ENCODE measurements at places on chromosomes 16 and 17.

- DNase-seq = no peak
Measured at GRCh38 chr16:66223176-66223780, 143.2 kb upstream of the CDH5 start.

DNA sequence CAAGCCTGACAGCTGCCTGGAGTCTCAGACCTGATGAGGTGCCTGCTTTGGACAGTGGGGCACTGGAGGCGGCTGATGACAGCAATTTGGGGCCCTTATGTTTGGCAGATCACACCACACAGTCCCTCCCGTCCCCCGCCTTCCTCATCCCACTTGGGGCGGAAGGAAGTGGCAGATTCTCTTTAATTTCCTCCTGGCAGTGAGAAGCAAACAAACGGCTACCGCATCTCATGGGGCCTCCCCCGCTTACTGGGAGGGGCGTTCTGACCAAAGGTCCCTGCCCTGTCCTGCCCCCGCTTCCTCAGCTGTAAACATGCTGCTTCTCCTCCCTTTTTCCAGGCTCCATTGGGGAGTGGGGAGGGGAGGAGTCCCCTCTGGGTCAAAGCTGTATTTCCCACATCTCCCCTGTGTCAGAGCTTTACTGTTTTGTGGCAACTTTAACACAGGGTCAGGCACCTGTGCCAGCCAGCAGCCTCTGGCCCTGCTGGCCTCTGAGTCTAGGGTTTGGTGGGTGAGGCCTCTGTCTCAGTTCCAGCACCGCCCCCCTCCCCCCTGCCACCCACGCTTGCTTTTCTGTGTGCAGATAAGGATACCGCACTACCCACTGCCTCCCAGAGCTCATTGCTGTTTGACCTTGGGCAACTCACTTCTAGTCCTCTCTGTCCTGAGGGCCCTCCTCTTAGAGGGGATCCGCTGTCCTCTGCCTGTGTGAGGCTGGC is 5.4 kb upstream of the NFATC3 start:
- DNase-seq = no peak

- DNase-seq = no peak
Measured at GRCh38 chr16:52128361-52128760, 418.6 kb downstream of the TOX3 start.

GRCh38 chr17:47789611-47790561 is 31.7 kb downstream of the OSBPL7 start:
- DNase-seq = no peak

DNA sequence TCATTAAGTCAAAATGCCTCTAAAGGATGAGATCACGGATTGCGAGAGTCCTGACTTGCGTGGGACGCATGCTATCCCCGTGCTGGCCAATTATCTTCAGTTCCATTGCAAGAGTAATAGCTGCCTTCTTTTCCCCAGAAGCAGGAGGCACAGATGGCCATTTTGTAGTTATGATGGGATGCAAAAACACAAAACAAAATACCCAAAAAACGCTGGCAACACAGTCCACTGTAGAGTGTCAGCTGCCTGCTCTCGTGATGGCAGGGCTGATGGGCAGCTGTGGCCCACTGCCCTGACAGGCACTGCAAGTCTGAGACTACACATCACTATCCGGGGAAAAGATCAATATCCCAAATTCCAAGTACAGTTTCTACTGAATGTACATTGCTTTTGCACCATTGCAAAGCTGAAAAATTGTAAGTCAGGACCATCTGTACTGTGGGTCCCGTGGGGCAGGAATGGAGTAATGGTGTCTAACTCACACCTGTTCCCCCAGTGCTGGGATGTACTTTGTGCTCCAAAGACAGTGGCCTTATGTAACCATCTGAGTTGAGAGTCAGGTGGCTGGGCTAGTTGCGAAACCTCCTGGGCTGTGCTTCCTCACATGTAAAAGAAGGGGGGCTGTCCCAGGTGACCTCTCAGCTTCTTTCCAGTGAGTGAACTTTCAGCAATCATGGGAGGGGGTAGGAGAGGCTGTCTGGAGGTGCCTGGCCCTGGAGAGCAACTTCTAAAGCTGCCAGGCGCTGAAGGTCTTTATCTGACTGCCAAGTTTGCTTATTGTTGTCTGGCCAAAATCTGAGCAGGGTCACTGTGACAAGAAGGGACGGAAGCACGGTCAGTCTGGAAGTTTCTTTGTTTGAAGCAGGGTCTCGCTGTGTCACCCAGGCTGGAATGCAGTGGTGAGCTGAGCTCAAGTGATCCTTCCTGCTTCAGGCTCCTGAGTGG is 4.7 kb downstream of the SLC47A1 start:
- no peak for DNase-seq

DNA sequence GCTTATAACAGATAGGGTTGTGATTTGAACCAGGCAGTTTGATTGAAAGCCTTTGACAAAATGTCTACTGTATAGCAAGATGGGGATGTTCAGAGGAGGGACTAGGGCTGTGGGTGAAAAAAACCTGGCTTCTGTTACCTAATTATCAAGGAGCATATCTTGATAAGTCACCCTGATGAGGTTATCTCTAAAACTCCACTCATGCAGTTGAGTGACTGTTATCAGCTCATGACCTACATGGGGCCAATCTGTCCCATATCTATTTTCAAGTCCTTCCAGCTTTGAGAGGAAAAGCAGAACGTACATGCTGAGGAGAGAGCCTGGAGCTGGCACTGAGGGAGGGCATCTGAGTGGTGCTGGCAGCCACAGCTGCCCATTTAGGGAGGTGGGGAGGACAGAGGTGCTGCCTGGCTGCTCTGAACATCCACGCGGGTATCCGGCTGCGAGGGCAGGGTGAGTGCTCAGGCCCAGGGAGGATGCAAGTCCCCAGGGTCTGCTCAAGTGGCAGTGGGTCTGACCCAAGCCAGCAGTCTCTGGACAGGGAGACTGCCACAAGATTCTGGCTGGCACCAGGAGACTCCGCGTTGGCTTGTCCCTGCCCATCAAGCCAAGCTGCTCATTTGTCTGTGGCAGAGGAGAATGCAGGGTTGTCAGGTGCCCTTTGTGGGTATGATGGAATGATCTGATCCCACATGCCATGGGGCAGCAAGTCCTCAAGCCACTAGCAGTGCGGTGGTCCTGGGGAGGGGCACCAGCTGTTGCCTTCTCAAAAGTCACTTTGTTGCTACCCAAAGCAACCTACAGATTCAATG is 29.2 kb downstream of the ATPAF2 start:
- DNase-seq = no peak

GRCh38 chr16:17204644-17205043 is 266.1 kb downstream of the XYLT1 start:
- no peak for DNase-seq

DNA sequence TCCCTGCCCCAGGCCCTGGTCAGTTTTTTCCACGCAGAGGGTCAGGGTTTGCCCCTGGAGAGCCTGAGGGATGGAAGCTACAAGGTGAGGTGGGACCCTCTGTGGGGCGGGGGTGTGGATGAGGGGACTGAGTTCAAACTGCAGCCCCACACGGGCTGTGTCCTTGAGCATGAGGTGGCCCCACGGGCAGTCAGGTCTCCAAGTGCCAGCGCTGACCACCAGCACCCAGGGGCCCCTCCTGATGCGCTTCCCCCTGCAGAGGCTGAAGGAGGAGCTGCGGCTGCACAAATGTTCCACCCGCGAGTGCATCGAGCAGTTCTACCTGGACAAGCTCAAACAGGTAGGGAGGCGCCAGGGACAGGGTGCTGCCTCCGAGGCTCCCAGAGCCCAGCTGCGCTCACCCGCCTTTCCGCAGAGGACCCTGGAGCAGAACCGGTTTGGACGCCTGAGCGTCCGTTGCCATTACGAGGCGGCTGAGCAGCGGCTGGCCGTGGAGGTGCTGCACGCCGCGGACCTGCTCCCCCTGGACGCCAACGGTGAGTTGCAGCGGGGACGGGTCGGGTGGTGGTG is 4.3 kb downstream of the TSR3 start:
- DNase-seq = no peak

GRCh38 chr17:36089888-36090836 is at the start of gene CCL3:
Gene CCL3 (minus strand): TSS chr17:36090143. CDS start chr17:36090058, 85 bp downstream.
- DNase-seq = no peak

- no peak for DNase-seq
Measured at GRCh38 chr17:17856386-17856785, 19.6 kb upstream of the SREBF1 start.

DNA sequence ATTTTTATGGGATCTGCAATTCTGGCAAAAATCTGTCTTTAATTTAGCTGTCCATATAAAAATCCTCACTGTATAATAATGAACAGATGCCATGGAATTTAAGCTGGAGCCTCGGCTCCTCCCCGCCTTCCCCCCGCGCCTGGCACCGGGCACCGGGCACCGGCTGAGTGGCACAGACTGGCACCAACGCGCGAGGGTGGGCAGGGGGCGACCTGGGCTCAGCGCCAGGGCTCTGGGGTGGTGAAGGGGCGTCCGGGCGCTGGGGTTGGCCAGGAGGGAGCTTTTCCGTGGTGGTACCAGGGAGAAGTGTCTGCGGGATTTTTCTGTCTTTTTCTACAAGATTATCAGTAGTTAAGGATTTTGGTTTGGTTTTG is 9.1 kb downstream of the NEUROD2 start:
- DNase-seq = no peak

DNA sequence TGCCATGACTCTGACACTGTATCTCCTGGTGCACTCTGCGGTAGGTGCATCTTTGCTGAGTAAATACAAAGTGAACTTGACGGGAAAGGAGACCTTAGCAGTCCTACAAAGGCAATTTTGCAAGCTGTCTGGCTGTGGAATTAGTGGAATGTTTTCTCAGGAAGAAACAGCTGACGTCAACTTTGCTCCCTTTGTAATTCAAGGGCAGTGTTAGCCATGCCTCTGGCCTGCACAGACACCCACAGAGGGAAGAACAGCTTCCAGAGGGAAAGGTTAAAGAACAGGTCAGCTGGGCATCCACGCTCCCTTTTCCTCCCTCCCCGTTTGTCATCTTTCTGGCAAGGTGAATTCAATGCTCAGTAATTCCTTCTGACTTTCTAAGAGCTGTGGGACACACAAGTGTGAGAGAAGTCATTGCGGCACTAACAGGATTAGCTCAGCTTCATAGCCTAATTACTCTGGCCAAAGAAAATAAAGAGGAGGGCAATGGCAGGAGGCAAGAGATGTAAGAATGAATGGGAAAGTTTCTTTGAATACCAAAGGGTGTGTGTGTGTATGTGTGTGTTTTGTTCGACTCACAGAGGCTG is 476.9 kb upstream of the GOT2 start:
- DNase-seq = peak; percentile 25

- no peak for DNase-seq
Measured at GRCh38 chr17:55601874-55602364, 90.7 kb upstream of the SMIM36 start.

- DNase-seq = no peak
Measured at GRCh38 chr16:82432261-82432660, 194.5 kb upstream of the CDH13 start.

- DNase-seq = no peak
Measured at GRCh38 chr16:11224894-11225676, 30.9 kb downstream of the SOCS1 start.

- no peak for DNase-seq
Measured at GRCh38 chr16:11491524-11491923, 95.2 kb downstream of the LITAF start.

- DNase-seq = no peak
Measured at GRCh38 chr17:70484496-70484895, 315.2 kb downstream of the KCNJ2 start.

GRCh38 chr16:86909359-86910160 is 331.2 kb downstream of the FOXL1 start:
- no peak for DNase-seq

DNA sequence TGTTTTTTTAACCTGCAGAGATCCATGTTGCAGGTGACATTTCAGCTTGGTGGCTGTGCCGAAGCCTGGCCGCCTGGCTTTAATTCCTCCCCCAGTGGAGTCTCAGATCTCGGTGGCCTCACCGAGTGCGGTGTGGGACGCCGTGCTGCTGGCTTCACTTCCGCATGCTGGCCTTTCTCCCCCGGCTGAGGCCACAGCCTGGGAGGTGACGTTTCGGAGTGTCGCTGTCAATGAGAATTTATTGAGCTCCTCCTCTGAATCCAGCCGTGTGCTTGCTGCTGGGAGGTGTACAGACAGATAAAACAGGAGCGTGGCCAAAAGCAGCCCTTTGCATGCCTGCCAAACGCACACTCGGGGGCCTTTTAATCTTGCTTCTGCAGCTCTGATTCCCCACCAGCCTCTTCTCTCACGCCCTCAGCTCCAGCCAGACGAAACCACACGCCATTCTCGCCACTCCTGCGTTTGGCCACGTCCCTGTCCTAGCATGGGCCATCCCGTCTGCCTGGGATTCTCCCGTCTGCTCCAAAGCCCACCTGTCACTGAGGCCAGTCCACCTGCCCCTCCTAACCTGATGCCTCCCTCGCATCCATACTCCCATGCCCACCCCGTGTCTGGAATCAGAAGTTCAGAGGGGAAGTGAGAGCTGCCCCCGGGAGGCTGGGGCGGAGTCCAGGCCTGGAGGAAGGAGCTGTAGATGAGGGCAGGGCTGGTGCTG is 3.6 kb downstream of the GSE1 start:
- DNase-seq = no peak

DNA sequence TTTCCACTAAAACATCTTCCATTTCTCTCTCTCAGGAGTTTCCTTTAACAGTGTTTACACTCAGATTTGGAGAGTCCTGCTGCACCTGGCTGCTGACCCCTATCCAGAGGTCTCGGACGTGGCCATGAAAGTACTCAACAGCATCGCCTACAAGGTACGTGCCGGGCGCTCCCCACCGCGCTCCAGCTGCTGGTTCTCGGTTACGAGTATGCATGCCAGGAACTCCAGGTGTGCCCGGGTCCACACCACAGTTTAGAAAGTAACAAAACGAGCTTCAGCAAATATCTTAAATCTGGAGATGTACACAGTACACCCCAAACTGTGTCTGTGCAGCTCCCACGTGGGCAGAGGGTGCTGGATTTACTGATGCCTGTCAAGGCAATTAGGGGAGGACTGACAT is 82.9 kb upstream of the CHMP6 start:
- DNase-seq = no peak

- no peak for DNase-seq
Measured at GRCh38 chr17:5877948-5878347, 192.2 kb upstream of the WSCD1 start.

DNA sequence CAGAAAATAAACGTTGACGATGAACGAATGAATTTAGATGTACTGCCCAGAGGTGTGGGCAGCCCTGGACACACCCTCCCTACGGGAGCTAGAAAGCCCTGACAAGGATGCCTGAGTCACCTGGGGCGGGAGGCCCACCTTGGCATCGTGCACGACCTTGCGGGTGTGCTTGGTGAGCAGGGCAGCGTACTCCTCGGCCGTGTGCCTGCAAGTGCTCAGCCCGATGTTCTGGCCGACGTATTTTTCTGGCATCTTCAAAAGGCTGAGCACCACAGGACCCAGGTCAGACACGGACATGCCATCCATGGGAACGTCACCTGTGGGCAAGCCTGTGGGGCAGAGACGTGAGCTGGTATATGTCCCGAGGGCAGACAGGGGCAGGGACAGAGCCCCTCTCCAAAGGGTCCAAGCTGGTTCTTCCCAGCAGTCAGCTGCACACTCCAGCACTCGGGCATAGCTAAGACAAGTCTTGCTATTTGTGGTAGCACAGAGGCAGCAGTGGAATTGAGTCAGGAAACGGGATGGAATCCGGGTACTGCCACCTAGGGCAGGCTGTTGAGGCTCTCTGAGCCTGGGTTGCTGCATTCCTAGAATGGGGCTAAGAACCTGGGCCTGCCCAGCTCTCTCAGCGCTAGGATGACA is 10.8 kb downstream of the NMRAL1 start:
- DNase-seq = no peak

GRCh38 chr17:16915752-16916556 is 56.0 kb downstream of the TNFRSF13B start:
- no peak for DNase-seq

- DNase-seq = no peak
Measured at GRCh38 chr16:47047524-47048203, 74.2 kb upstream of the DNAJA2 start.

GRCh38 chr17:17750881-17751280 is 69.6 kb downstream of the RAI1 start:
- no peak for DNase-seq

Measured in GM04503 (cell line).